Neuronal stem cell (in vitro differentiated cells): ENCODE measurements at places on chromosomes 7 and 10.

DNA sequence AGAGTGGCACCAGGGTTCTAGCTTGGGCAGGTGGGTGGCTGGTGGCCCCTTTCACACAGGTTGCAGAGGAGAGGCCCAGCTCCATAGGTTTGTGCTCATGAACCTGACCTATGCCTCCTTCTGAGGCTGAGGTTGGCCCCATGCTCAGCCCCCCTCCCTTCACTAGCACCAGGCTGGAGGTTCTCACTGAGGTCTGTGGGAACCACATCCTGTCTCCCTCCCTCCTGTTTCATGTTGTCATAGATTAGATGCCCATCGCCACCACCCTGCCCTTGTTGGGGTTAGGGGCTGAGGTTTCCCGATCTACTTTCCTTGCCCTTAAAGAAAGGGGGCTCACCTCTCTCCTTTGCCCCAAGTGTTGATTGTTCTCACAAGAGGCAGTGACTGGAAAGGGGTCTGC lies 14.7 kb downstream of the NEUROG3 start:
- DNase-seq, result no peak

- DNase-seq, result no peak
Observed at GRCh38 chr7:112049555-112050249, 156.5 kb downstream of the DOCK4 start.

- DNase-seq, result no peak
Observed at GRCh38 chr7:5421714-5422395, 1.8 kb downstream of the TNRC18 start.

- peak; percentile 31 for DNase-seq
Observed at GRCh38 chr7:78510580-78511188, 712.1 kb downstream of the PHTF2 start.

GRCh38 chr7:103149808-103150180 lies 895 bp upstream of the NAPEPLD start:
- DNase-seq, result no peak

DNA sequence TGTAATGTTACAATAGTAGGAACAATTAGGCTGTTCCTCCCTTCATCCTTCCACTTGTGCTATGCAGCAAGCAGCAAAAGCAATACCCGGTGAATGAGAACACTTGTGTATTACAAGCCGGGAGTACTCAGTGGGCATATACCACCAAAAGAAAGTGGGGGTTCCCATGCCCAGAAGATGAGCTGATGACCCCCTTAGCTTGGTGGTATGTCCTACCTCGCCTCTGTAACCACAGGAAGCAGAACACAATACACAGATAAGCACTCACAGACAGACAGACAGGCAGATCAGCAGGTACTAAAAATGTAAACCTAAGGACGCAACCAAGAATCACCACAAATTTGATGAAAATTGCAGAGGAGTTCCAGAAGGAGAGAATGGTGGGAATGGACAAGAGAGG lies 15.5 kb upstream of the KIF20B start:
- DNase-seq, result no peak

DNA sequence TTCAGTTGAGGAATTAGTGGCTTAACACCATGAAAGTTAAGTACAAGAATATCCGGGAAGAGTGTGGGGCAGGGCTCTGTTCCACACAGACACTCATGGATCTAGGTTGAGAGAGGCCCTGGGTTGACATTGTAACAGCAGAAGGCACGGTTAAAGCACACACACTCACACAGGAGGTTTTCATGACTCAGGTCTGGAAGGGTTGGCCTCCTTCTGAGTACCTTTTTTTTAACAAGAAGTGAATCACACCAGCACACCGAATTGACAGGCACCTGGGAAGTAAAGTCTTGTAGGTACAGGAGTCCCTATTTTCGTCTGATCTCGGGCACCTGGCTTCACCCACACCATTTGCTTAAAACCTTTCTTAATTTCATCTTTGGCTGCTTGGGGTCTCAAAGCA lies 509.4 kb upstream of the ADARB2 start:
- DNase-seq, result no peak
